ENCODE measurements at places on chromosomes 2 and 18. TPM values are rescaled to one million over a fixed set of nuclear protein-coding genes. Genes with fewer than 3 reads are reported as not detected.

The FABP1 gene
- not detected for total RNA-seq

The CCNYL1 gene
- 18.1 TPM for total RNA-seq

The AQP12A gene
- not detected for total RNA-seq

The METAP1D gene
- total RNA-seq = 2.7 TPM

The LINC00305 gene
- total RNA-seq = not detected

The SNTG2 gene
- total RNA-seq = 0.38 TPM

The SDC1 gene
- total RNA-seq = 2.6 TPM

The TRIM54 gene
- total RNA-seq = 0.51 TPM

The DYSF gene
- 47.2 TPM for total RNA-seq

All from dermis microvascular lymphatic vessel endothelial cell (primary cell).